ENCODE measurements at places on chromosomes 7 and 10. TPM values are rescaled to one million over a fixed set of nuclear protein-coding genes. Genes with fewer than 3 reads are reported as not detected.

The CISD1 gene
- total RNA-seq = 74.0 TPM

The OPALIN gene
- not detected for total RNA-seq

The SGMS1 gene
- 16.5 TPM for total RNA-seq

The CALCR gene
- total RNA-seq = not detected

The MACC1 gene
- 0.34 TPM for total RNA-seq

The C10orf105 gene
- 0.05 TPM for total RNA-seq

The LRRC4 gene
- 1.2 TPM for total RNA-seq

The GTPBP10 gene
- 39.9 TPM for total RNA-seq

The MACROH2A2 gene
- total RNA-seq = 0.91 TPM

The LLCFC1 gene
- not detected for total RNA-seq

The CLDN3 gene
- total RNA-seq = 0.22 TPM

The GALNT11 gene
- 17.3 TPM for total RNA-seq

The FFAR4 gene
- total RNA-seq = not detected

The AVPI1 gene
- 1.8 TPM for total RNA-seq

DNA sequence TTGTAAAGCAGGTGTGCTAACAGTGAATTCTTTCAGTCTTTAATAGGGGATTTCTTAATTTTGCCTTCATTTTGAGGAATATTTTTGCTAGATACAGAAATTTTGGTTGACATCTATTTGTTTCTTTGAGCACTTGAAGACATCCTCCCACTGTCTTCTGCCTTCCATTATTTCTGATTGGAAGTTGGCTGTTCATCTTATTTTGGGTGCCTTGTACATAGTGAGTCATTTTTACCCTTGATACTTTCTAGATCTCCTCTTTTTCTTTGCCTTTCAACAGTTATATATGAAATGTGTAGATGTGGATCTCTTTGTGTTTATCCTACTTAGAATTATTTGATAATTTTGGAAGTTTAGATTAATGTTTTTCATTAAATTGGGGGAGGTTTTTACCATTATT lies 631.0 kb downstream of the AUTS2 start:
- DNase-seq = no peak

DNA sequence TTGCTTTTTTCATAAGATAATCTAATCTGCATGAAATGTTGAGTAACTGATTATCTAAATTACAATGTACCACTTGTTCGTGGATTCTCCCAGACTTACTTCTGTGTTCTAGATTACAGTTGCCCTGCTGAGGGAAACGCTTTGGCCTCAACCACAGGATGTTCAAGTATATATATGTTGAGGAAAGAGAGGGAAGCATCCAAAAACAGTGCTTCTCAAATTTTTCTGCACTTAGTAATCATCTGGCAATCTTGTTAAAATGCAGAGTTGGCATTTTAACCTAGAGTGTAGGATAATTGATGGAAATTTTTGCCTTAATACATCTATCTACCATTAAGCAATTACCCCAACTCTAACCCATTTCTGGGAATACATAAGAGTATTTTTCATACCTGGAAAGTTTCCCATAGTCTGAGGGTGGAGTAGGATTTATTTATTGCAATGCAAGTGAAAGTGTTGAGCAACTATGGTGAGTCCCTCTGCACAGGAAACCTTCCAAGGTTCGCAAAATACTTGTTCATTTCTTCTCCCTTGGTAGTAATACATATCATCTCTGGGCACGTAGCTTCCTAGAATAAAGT lies 59.6 kb upstream of the C1GALT1 start:
- no peak for DNase-seq

DNA sequence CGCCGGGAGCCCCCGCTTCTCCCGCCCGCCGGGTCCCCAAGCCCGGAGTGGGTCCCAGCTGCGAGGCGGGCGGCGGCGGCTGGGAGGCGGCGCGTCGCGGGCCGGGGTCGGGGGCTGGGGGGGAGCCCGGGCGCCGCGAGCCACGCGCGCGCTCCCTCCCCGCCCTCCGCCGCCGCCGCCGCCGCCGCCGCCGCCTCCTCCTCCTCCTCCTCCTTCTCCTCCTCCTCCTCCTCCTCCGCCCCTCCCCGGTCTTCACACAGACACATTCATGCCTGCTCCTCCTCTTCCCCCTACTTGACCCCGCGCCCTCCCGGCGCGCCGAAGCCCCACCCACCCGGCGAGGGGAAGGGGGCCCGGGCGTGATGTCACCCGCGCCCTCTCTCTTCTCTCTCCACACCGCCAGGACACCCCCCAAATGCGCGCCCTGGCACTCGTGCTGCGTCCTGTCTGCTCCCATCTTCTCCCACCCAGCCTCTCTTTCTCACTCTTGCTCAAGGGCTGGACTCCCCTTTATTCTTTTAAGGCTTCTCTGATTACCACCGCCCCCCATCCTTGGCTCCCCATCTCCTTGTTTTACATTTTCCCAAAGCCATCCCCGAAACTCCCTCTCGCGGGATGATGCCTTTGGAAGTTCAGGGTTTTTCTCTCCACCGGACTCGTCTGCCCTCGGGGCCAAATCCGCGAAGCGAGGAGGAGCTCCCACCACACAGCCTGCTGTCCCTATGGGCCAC lies 967 bp upstream of the GLI3 start:
- DNase-seq = no peak

GRCh38 chr10:24707445-24707844 lies 16.2 kb downstream of the ARHGAP21 start:
- no peak for DNase-seq

DNA sequence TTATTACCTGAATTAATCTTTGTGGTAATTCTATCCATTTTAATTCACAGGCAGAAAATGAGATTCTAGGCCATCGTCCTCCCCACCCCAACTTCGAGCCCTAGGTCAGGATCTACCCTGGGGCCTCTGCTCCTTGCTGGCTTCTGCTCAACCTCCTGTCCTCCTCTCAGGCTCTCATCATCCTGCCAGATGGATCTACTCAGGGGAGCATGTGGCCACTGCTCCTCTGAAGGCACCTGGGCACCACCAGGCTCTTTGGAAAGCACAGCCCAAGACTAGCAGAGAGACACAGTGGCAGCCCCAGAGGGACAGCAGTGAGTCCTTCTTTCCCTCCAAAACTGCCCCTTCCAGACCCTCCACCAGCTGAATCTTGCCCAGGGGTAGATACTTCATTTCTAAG lies 248.2 kb downstream of the TCERG1L start:
- no peak for DNase-seq

- no peak for DNase-seq
Observed at GRCh38 chr10:25933653-25934608, at the start of gene MYO3A. Gene MYO3A, plus strand, starts transcription at chr10:25934229. Its CDS starts 17,882 bp downstream, at chr10:25952111.

GRCh38 chr7:16891338-16891737 lies 9.6 kb upstream of the AGR3 start:
- DNase-seq = no peak

GRCh38 chr7:80087771-80088170 lies 46.9 kb upstream of the GNAI1 start:
- DNase-seq = no peak

DNA sequence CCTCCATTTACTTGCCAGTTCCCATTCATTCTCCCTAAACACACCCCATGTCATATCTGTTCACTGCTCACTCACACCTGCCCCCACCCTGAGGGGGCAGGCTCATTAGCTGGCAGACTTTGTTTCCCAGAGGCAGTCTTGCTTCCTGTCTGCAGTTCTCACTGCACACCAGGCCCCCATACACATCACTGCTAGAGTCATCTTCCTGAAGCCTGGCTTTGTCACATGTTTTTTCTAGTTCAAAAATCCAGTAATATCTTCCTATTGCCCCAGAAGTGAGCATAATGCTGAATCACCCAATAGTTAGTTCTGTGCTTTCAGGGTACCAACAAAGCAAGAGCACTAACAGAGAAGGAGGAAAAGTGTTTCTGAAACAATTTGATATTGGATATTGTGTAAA lies 1.9 kb downstream of the LRRC72 start:
- DNase-seq = no peak

GRCh38 chr10:17166699-17167098 lies 34.8 kb downstream of the TRDMT1 start:
- no peak for DNase-seq

- no peak for DNase-seq
Observed at GRCh38 chr7:93860261-93860660, 30.3 kb downstream of the TFPI2 start.

- no peak for DNase-seq
Observed at GRCh38 chr10:116098411-116099022, 174.5 kb downstream of the GFRA1 start.

DNA sequence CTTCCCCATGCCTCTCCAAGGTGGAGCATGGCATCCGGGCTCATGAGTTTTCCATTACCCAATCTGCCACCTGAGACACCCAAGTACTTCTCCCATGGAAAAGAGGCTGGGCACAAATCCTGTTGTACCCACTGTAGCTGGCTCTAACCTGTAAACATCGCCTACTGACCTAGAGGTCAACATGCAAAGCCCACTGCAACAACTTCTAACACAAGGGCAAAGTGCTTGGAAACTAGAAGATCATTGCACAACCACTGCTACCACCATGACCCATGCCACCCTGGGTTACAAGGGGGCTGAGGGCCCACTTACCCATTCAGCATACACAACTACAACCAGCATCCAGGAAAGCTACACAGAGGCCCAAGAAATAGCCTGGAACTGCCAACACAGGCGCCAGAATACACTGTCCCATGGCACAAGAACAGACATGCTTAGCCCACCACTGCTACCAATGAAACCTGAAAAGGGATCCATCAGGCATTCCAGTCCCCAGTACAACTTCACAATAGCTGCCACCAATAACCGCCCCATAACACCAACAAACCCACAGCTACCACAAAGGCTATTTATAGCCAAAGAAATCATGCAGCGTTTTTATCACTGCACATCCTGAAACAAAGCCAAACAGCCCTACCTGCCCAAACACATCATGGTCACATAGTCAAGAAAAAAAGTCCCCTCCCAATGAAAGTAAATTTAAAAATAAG lies 63.4 kb downstream of the RNF32 start:
- no peak for DNase-seq

- no peak for DNase-seq
Observed at GRCh38 chr10:132078746-132079345, 13.1 kb downstream of the JAKMIP3 start.

- DNase-seq = no peak
Observed at GRCh38 chr7:20696803-20697333, 81.4 kb downstream of the ABCB5 start.

Data from activated T-cell treated with anti-CD3 and anti-CD28 coated beads, Interleukin-2, amount 50 U/mL, for 4 hours (primary cell).